Breast epithelium (tissue), 4 donors: ENCODE measurements at places on chromosomes 2 and 18. TPM values are rescaled to one million over a fixed set of nuclear protein-coding genes. Genes with fewer than 3 reads are reported as not detected.

ANKRD62 gene
- not detected for total RNA-seq

IL36A gene
- total RNA-seq, result not detected

UBE2F gene
- 64.0 TPM for total RNA-seq

ODC1 gene
- 68.8 TPM for total RNA-seq

UBE2E3 gene
- 77.0 TPM for total RNA-seq

OSR1 gene
- total RNA-seq, result 40.0 TPM

PCGF1 gene
- total RNA-seq, result 20.3 TPM

SLC30A3 gene
- 0.33 TPM for total RNA-seq

CROCC2 gene
- 0.33 TPM for total RNA-seq
